ENCODE measurements at places on chromosomes 2 and 18. TPM values are rescaled to one million over a fixed set of nuclear protein-coding genes. Genes with fewer than 3 reads are reported as not detected.
A peak's percentile ranks its signal among the peaks of the same experiment; 100 is the strongest.

ITGB1BP1 gene
- 112 TPM for polyA plus RNA-seq

APCDD1 gene
- 17.9 TPM for polyA plus RNA-seq

KCNIP3 gene
- polyA plus RNA-seq: 3.6 TPM

STEAP3 gene
- polyA plus RNA-seq: 5.0 TPM

B4GALT6 gene
- polyA plus RNA-seq: 2.4 TPM

SERPINB2 gene
- polyA plus RNA-seq: not detected

NCKAP1 gene
- polyA plus RNA-seq: 35.3 TPM

COLEC12 gene
- 3.1 TPM for polyA plus RNA-seq

ANKRD30BL gene
- not detected for polyA plus RNA-seq

MARCO gene
- polyA plus RNA-seq: 0.66 TPM

EN1 gene
- polyA plus RNA-seq: not detected

LAMA1 gene
- polyA plus RNA-seq: not detected

ALPG gene
- not detected for polyA plus RNA-seq

NT5C1B gene
- polyA plus RNA-seq: not detected

CRIM1 gene
- 21.4 TPM for polyA plus RNA-seq

DNA sequence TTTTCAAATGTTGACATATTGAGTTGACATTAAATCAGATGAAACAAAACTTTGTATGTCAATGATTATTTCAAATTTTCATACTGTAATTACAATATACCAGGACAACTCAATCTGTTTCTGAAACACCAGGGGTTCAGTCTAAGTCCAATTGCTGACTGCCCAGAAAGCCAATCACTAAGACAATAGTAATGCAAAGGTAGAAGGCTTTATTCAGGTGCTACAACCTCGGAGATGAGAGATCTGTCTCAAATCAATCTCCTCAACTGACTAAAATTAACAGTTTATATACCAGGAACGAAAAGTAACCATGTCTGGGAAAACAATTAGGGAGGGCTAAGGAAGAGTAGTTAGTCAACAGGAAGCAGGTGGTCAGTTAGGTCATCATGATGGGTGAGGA lies 1400.4 kb downstream of the SUCLG1 start:
- DNase-seq: no peak

GRCh38 chr2:169080250-169081069 lies 11.1 kb downstream of the DHRS9 start:
- no peak for DNase-seq

GRCh38 chr18:34838669-34839068 lies 128.6 kb downstream of the DTNA start:
- DNase-seq: peak; percentile 24

DNA sequence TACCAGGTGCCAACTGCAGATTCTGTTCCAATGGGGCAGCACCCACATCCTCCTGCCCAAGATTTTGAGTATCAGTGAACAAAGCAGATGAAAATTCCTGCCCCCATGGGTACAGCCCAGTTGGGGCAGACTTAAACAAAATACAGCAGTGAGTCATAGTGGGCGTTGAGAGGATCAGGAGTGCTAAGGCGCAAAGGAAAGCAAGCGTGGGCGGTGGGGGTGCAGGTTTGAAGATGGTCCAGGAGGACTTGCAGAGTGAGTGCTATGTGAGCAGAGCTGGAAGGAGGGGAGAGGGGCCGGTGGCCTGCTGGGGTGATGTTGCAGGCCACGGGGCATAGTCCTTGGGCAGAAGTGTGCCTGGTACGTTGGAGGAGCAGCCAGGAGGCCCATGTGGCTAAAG lies 24.7 kb downstream of the STEAP3 start:
- DNase-seq: no peak

DNA sequence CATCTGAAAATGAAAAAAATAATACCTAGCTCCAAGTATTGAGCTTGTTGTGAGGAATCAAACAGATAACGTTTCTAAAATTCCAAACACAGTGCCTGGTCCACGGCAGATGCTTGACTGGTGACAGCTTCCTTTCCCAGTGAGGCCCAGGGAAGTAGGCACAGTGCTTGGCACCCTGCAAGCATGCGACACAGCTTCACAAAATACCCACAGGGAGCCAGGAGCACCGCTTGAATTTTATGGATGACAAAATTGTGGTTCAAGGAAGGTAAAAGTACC lies 205.1 kb upstream of the TNP1 start:
- DNase-seq: no peak

DNA sequence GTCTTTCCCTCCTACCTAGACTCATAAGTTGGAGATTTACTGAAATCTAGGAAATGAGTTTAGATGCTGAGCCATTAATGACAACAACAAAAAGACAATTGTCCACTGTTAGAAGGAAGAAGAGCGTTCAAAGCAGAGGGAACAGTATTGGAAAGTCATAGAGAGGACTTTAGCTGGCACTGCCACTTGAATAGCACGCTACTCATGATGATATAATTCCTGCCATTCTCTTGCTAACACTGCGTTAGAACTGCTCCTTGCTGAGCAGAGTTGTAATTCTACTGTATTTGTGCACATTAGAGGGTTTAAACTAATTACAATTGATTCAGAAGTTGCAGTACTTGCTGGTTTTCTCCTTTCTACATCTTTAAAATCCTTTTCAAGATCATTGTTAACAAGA lies 9.0 kb upstream of the AFTPH start:
- DNase-seq: no peak

- no peak for DNase-seq
These were observed 204.0 kb downstream of the ARL4C start for GRCh38 chr2:234292962-234293243.

GRCh38 chr2:100038011-100038410 lies 104.4 kb downstream of the AFF3 start:
- no peak for DNase-seq

- DNase-seq: no peak
These were observed 1079.5 kb upstream of the CELF4 start for GRCh38 chr18:38644875-38645641.

DNA sequence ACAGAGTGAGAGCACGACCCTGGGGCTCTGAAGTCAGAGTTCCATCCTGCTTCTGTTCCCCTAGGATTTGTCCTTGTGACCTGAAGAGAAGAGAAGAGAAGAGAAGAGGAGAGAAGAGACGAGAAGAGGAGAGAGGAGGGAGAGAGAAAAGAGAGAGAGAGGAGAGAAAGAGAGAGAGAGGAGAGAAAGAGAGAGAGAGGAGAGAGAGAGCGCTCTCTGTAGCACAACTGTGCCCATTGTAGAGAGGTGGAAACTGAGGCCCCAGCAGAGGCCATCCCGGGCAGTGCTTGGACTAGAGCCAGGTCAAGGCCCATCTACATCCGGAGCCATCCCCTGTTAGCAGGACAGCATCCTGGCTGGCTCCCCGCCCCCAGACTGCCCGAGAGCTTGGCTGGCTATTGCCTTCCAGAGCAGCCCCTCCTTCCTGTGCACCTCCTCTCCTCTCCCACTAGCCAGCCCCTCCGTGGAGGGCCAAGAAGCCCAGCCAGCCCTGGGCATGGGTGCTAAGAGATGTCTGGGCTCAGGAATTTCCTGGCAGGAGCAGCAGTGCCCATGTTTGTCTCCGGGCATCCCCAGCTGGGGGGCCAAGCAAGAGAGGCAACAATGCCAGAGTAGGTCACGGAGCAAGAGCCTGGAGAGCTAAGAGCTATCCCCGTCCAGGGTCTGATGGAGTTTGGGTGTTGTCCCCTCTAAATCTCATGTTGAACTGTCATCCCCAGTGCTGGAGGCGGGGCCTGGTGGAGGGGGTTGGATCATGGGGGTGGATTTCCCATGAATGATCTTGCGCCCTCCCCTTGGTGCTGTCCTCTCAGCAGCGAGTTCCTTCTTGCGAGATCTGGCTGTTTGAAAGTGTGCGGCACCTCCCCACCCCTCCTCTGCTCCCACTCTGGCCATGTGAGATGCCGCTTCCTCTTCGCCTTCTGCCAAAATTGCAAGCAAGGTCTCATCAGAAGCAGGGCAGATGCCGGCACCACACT lies 18.2 kb upstream of the GPR55 start:
- DNase-seq: no peak

DNA sequence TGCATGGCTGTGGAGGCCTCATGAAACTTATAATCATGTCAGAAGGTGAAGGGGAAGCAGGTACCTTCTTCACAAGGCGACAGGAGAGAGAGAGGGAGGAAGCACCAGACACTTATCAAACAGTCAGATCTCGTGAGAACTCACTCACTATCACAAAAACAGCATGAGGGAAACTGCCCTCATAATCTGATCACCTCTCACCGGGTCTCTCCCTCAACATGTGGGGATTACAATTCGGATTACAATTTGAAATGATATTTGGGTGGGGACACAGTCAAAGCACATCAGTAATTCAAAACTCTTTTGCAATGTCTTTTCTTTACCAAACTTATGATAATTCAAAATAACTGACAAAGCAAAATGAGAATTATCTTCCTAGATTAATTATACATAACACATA lies 8.5 kb upstream of the CCDC68 start:
- no peak for DNase-seq

- no peak for DNase-seq
These were observed 202.0 kb downstream of the HRH4 start for GRCh38 chr18:24662412-24662821.

GRCh38 chr2:175363699-175364098 lies 182.2 kb upstream of the ATP5MC3 start:
- no peak for DNase-seq

- DNase-seq: no peak
These were observed 57.9 kb downstream of the EPC2 start for GRCh38 chr2:148702475-148702874.

GRCh38 chr2:75162897-75163296 lies 36.4 kb downstream of the TACR1 start:
- no peak for DNase-seq

DNA sequence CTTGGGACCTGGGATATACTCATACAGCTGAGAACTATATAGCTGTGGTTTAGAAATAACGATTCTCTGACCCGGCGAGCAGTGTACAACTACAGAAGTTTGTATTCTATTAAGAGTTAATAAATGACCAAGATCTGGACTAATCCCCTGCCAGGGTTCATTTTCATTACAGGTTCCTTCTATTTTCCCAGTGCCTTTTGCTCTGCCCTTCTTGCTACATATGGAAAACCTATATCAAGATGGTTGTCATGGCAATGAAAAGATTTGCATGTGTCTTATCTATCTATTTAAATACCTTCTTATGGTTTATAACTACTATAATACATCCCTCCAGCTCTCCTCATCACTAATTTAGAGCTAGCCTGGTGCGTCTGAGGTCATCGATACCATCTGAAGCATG lies 965.2 kb downstream of the BCL11A start:
- no peak for DNase-seq

- DNase-seq: no peak
These were observed 100.9 kb downstream of the ARL4C start for GRCh38 chr2:234395891-234396420.

GRCh38 chr2:160109243-160109642 lies 46.8 kb upstream of the PLA2R1 start:
- no peak for DNase-seq

GRCh38 chr2:52622266-52622665 lies 1145.3 kb upstream of the CHAC2 start:
- no peak for DNase-seq

DNA sequence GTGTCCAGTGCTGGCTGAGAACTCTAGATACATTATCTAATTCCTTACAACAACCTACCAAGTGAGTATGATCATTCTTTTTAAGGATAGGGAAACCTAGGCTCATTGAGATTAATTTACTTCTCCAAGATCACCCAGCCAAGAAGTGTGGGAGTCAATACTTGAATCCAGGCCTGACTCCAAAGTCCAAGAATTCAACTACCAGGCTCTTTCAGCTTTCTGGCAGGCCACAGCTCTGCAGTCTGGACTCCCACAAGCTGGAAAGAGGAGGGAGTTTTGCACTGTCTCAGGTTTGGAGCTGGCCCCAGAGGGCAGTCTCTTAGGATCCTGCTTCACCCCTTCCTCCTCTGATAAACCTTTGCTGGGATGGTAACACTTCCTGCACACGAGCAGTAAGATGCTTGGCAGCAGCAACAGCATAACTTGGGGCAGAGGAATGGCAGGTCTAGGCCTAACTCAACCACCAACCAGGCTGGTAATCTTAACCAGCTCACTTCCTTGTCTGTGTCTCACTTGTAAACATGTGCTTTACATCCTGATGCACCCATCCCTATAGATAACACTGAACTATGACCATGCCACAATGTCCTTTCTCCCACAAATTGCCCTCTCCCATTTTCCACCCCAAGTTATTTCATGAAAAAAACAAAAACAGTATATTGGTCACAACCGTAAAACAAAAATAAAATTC lies 111.1 kb upstream of the ACAA2 start:
- DNase-seq: no peak

DNA sequence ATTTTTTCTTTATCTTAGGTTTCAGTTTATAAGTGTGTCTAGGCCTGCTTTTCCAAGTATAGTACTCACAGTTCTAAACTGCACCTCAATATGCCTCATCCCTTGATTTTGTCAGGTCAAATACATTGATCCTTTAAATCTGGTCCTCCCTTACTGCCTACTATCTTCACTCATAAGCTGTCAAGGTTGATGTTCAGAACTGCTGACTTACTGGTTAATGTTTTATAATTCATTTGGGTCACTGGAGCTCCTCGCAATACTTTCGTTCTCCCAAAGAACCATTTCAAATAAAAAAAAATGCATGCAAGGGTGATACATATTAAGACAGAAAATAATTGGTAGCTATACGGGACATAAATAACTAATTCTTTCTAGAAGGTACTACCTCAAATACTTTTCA lies 41.3 kb upstream of the MARCHF7 start:
- DNase-seq: no peak

DNA sequence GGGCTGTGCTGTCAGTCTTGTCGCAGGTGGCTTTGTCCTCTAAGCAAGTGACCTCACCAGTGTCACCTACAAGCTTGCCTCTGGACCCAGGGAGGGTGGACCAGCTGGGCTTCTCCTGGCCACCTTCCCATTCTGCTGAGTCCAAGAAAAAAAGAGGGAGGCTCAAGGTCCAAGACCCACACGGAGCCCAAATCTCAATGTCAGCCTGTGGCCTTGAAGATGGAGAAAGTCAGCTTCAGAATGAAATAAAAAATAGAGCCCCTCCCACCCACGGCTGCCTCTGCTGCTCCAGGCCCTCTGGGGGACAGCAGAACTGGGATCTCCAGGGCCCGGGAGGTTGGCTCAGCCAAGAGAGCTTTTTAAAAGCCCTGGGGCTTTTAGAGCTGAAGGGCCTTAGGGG lies 145.9 kb downstream of the TNS1 start:
- no peak for DNase-seq

- DNase-seq: no peak
These were observed 76.2 kb upstream of the EFEMP1 start for GRCh38 chr2:55999790-56000189.

DNA sequence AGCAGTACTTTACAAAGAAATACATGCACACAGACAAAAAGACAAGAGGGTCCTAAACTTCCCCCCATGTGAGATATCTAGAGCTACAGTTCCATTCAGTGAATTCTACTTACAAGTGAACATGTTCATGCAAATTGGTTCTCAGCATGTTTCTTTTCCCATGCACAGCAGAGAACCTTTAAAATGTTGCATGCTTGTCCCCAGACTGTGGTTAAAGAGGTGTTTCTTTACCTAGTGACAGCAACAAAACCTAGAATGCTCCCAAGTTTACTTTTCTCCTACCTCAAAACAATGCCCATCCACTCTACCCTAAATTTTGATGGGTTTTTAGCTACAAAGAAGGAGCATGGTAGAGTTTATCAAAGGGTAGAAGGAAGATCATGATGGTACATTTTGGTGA lies 43.7 kb downstream of the FN1 start:
- no peak for DNase-seq
